Tongue (tissue), 3 donors: ENCODE measurements at places on chromosomes 6 and 20.
A peak's percentile ranks its signal among the peaks of the same experiment; 100 is the strongest.

DNA sequence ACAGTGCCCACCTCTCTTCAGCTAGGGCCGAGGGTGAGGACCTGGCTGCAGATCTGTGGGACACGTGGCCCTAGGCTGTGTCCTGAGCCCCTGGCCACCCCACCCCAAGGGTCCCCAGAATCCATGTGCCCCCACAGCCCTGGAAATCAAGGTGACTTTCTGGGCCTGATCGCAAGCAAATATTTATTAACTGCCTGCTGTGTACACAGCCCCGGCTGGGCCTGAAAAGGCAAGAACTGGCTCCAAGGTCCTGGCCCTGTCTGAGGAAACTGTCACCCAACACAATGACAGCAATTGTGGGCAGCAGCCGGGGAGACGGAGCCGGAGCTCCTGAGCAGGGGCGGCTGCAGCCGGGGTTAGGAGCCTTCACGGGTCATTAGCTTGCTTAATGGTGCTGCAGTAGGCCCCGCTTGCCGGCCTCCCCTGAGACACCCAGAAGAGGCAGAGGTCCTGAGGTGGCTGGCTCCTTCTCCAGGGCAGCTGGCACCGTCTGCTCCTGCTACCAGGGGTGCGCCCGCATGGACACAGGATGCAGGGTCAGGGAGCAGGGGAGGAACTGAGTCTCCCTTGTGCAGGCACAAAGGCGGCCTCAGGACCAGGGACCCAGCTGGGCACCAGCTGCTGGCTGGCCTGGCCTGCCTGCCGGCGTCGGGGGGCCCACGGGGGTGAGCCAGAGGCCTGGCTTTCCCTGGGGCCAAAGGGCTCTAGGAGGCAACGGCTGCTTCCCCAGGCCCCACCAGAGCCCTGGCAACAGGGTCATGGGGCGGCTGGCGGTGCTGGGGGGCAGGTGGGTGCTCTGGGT, 24.1 kb downstream of the NPEPL1 start:
- DNase-seq = peak; percentile 52

GRCh38 chr6:56804996-56805395, 149.9 kb upstream of the BEND6 start:
- no peak for DNase-seq

- DNase-seq = no peak
These were observed 117.3 kb downstream of the SMLR1 start for GRCh38 chr6:130944486-130944885.

GRCh38 chr20:45157962-45158361, 16.7 kb upstream of the PI3 start:
- peak; percentile 13 for DNase-seq

DNA sequence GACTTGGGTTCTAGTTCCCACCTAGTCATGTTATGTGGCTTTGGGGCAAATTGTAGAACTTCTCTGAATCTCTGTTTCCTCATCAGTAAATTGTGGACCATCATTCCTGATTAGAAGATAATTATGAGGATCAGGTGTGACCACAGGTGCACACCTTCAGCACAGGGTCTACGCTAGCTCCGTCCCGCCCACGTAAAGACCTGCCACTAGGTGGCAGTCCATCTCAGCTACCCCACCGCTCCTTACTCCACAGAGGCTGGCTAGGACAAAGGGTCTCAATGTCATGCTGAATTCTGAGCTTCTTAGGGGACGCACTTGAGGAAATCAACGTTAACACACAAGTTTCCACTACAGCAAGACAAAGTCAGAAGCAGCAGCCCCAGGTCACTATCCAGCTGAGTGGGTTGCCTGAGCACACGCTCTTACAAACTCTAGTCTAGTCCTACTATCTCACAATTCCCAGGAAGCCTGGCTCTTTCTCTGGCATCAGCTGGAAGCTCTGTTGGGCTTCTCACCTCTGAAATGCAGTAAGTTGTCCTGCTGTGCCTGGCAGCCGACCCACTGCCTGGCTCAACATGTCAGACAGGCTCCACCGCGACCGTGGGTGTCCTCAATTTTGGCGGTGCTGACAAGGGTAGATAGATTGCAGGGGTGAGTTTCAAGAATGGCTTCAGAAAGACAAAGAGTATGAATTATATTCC, 2.0 kb upstream of the PLCG1 start:
- DNase-seq = no peak

- DNase-seq = no peak
These were observed 522.9 kb downstream of the CDH26 start for GRCh38 chr20:60480950-60481742.

DNA sequence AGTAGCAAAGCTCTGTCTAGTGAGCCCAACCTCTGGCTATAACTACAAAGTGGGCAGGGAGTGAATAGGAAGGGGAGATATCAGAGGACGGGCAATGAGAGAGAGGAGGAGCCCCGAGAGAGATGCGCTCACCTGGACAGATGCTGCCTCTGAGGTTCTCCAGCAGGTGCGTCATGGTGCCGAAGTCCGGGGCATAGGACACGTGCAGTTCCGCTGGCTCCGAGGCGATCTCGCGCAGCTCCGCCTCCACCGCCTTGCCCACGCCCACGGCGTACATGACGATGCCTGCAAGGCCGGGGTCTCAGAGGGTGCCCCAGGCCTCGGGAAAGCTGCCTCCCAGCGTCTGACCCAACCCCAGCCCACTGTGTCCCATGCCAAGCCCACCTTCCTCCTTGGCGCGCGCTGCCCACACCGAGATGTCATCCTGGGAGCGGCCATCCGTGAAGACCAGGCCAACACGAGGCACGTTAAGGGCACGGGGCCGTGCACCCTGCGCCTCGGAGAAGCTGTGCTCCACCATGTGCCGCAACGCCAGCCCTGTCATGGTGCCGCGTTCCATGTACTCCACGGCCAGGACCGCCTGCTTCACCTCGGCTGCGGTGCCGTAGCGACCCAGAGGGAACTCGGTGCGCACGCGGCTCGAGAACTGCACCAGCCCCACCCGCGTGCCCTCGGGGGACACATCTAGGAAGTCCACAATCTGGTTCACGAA, 8.7 kb upstream of the RBPJL start:
- no peak for DNase-seq

DNA sequence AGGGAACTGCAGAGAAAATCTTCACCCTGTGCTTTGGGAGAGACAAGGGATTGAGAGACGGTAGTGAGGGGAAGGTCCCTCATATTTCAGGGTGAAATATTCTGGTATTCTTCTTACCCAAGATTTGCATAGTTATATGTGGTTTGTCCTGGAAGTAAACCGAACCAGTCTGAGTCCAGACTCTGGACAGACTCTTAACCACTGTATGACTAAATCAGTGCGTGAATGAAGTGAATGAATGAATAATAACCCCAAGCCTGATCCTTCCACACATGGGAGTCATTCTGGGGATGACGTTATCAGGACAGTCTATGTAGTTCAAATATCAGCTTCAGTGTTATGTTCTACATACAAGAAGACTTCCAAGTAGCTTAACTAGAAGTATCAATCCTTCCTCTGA, 690.7 kb downstream of the KIF16B start:
- DNase-seq = no peak

DNA sequence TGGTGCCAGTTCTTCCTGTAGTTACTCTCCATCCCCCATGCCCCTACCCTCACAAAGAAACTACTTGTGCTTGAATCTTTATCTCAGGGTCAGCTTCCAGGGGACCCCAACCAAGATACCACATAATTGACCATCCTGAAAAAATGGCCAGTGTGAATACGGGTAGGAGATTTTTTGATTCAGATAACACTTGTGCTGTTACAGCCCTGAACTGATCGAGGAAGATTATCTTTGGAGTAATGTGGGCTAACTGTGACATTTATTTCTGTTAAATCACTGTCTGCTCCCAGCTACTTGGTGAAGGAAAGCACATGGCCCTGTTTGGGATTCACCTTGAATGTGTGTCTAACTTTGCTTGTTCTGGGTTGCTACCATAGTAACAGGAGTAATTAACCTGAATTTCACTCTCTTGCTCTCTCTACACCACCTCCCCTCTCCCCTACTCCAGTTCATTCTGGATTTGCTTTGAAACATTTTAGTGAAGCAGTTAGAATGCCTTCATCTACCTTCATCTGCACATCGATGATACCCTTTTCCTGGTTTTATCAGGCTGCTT, 219.6 kb upstream of the CHD6 start:
- peak; percentile 43 for DNase-seq

GRCh38 chr20:11453430-11453829, 464.3 kb upstream of the BTBD3 start:
- no peak for DNase-seq

- DNase-seq = no peak
These were observed 32.1 kb downstream of the FNDC1 start for GRCh38 chr6:159201336-159201735.

- no peak for DNase-seq
These were observed 195.0 kb upstream of the MAN1A1 start for GRCh38 chr6:119544325-119545175.

GRCh38 chr6:25670208-25670607, 18.2 kb downstream of the SCGN start:
- DNase-seq = no peak

- peak; percentile 94 for DNase-seq
These were observed 63.2 kb downstream of the SLC24A3 start for GRCh38 chr20:19275630-19276071.

- DNase-seq = no peak
These were observed 19.8 kb downstream of the LAMA4 start for GRCh38 chr6:112234601-112235000.

GRCh38 chr20:2757001-2757400, 43.4 kb downstream of the CPXM1 start:
- no peak for DNase-seq

GRCh38 chr6:101605874-101606273, 212.4 kb downstream of the GRIK2 start:
- no peak for DNase-seq

DNA sequence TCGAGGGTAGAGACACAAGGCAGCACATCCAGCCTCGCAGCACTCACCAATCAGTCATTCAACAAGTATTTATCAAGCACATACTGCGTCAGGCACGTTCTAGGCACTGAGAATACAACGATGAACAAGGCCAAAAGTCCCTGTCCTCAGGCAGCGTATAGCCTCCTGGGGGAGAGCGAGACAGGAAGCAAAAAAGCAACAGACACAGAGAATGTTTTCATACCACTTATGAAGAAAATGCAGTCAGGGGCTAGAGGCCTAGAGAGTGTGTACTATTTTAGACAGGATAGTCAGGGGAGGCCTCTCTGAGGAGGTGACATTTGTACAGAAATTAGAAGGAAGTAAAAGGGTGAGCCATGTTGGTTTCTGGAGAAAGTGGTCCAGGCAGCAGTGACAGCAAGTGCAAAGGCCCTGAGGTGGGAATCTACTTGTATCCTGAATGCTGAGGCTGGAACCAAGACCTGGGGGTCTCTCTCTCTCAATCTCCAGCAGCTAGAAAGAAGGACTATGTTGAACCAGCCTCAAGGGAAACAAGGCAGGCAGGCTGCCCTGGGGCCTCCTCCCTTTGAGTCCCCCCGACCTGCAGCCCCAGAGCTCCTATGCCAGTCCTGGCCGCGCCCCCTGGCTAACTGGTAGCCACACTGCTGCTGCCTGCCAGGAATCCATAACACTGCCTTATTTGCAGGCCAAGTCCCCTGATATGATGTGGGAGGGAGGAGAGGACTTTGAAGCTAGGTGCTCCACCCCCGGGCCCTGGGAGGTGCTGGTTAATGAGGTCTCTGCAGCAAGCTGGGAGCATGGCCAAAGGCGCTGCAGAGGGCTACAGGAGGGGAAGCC, 151.2 kb downstream of the GRM4 start:
- DNase-seq = no peak

DNA sequence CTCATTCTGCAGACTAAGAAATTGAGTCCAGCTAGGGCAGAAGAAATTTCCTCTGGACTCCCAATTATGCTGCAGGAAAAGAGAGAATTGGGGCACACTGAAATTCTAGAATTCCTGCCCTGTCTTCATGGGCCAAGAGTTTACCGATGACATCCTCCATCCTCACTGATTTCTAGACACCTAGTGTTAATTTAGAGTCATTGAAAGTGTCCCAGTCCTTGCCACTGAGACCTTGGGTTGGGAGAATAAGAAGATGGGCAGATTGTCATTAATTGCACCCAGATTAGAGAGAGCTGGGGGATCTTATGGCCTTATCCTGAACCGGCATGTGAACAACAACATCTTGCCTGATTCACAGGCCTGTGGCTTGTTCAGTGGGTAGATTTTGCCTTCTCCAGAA, 29.0 kb downstream of the ANGPT4 start:
- no peak for DNase-seq

GRCh38 chr6:141548966-141549365, 583.8 kb upstream of the GJE1 start:
- no peak for DNase-seq

GRCh38 chr6:55756531-55757031, 118.8 kb downstream of the BMP5 start:
- no peak for DNase-seq

DNA sequence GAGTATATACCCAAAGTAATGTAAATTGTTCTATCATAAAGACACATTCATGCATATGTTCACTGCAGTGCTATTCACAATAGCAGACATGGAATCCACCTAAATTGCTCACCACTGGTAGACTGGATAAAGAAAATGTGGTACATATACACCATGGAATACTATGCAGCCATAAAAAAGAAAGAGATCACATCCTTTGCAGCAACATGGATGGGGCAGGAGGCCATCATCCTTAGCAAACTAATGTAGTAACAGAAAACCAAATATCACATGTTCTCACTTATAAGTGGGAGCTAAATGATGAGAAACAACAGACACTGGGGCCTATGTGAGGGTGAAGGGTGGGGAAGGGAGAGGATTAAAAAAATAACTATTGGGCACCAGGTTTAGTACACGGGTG, 11.5 kb upstream of the TMEM200A start:
- DNase-seq = no peak

GRCh38 chr6:146253691-146254090, 224.8 kb downstream of the GRM1 start:
- peak; percentile 38 for DNase-seq

GRCh38 chr6:31879901-31880300, 1.1 kb upstream of the SLC44A4 start:
- peak; percentile 16 for DNase-seq

DNA sequence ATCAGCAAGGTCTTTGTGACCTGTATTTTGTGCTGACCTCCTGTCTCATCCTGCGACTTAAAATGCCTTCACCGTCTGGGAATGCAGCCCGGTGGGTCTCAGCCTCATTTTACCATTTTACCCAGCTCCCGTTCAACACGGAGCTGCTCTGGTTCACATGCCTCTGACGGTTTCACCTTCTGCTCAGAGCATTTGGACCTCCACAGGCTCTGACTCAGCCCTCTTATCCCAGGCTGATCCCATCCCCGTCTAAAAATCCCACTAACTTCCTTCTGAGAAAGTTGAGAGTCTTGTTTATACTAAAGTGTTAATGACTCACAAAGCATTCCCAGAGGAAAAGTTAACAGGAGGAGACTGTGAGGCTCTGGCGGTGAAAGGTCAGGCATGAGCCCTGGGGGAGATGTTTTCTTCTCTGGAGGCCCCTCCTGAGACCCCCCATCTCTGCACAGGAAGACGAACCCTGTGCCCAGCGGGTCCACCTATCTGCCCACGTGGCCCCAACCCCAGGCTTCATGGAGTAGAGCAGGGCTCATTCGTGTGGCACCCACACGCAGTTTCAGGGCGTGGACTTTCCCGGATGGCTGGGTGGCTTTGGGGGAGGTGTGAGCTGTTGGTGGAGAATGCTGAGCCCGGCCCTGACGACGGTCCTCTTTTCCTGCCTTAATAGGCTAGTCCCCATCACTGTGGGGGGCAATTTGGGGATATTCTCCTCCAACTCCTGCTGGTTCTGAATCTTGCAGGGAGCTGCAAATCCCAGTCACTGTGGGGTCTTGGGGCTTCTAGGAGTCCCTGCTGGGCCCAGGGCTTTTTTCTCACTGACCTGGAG, 3.3 kb upstream of the BIRC7 start:
- no peak for DNase-seq
